ENCODE measurements at places on chromosomes 2 and 18.
A peak's percentile ranks its signal among the peaks of the same experiment; 100 is the strongest.

GRCh38 chr2:237474931-237475703 lies 11.9 kb upstream of the MLPH start:
- peak overlapping the region; percentile 94 for H3K4me3 ChIP-seq
- H3K27me3 ChIP-seq = peaks cover 35% of the 10 kb centered on the region
- H3K4me1 ChIP-seq = peaks cover 5% of the 10 kb centered on the region
- peak overlapping the region; percentile 89 for H3K27ac ChIP-seq
- H3K36me3 ChIP-seq = no peaks in the 10 kb centered on the region

- no peaks in the 10 kb centered on the region for H3K4me1 ChIP-seq
- peaks cover 8% of the 10 kb centered on the region for H3K27me3 ChIP-seq
- H3K27ac ChIP-seq = no peak overlapping the region
- H3K36me3 ChIP-seq = no peaks in the 10 kb centered on the region
- no peak for DNase-seq
These were observed 31.3 kb downstream of the TMEM177 start for GRCh38 chr2:119710281-119710680.

DNA sequence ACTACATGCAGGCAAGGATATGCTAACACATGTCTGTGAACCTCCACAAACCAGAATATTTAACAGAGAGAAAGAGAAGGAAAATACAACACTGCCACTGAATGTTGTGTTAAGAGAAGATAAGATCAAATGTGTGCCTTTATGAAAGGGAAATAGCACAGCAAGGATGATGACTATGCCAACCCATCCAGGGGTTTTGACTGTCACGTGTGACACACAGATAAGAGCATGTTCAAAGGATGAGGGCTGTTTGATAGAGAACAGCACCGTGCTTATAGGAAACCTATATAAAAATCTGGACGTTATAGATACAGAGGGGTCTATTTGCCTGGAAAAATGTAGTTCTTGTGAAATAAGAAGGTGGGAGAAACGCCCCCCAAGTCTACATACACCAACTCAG lies 911.8 kb downstream of the CPS1 start:
- no peak overlapping the region for H3K27ac ChIP-seq
- no peaks in the 10 kb centered on the region for H3K36me3 ChIP-seq
- no peak overlapping the region for H3K4me3 ChIP-seq
- H3K27me3 ChIP-seq = no peaks in the 10 kb centered on the region
- no peak for DNase-seq

DNA sequence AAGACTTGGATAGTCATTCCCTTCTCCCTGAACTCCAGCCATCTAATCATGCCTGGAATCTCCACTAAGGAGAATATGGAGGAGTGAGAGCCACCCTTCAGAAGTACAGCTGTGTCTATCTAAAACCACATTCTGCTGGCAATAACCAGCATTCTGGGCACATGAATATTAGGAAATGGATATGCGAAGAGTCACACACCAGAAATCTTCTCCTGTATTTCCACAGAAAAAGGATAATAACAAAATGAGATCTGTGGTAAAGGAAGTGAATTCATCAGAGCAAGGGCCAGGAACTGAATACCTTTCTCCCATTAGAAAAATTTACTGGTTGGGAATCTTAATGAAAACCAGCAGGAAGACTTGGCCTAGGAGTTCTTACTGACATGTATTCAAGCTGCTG lies 218.8 kb downstream of the SCG2 start:
- no peaks in the 10 kb centered on the region for H3K27me3 ChIP-seq
- no peak overlapping the region for H3K27ac ChIP-seq
- H3K36me3 ChIP-seq = no peaks in the 10 kb centered on the region
- H3K4me1 ChIP-seq = no peaks in the 10 kb centered on the region
- no peak for DNase-seq

DNA sequence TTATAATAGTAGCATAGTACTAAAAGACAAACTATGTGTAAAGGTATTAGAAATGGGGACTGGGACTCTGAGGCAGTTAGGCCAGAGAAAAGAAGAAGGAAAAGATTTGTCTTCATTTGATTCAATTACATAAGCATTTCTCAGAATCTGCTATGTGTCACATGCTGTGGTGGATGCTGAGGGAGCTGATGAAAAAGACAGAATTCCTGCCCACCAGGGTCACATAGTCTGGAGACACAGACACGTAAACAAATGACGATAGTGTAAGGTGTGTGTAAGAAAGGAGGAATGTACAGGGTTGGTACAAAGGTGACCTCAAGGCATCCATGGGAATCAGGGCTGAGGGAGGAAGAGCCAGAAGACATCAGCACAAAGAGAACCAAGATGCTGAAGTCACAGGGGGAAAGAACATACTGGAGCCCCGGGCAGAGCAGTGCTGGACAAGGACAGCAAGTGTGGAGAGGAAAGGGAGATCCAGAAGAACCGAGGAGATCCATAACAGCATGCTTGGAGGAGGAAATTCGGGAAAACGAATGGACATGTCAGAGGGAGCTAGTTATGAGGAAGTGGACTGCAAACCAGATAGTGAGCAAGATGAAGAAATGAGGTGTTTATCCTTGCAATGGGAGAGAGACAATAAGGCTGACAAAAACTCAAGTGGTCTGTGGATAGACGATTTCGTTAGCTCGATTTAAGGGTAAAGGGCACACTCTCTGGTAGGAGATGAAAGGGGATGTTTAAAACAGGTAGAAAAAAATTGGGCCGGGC lies 1.2 kb upstream of the MAPRE3 start:
- peaks cover 49% of the 10 kb centered on the region for H3K27me3 ChIP-seq
- no peak for DNase-seq
- H3K4me1 ChIP-seq = peaks cover 21% of the 10 kb centered on the region
- H3K27ac ChIP-seq = peak overlapping the region; percentile 88
- peak overlapping the region; percentile 78 for H3K4me3 ChIP-seq

Data from naive B cell (primary cell).